ENCODE measurements at places on chromosomes 6 and 20.

DNA sequence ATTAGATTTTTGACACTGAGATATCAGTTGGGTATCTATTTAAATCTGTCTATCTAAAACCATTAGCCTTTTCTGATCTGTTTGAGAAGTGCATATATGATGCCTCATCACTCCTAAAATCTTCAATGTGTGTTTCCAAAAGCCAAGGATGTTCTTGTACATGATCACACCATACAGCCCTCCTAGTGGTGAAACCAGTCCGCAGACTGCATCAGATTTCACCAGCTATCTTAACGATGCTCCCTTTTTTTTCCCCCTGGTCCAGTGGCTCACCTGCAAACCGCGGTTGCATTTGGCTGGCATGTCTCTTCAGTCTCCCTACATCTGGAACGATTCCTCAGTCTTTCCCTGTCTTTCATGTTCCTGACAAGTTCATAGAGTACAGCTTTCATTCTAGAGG, 4.0 kb downstream of the KIZ start:
- DNase-seq: no peak

- DNase-seq: no peak
Measured at GRCh38 chr6:98526465-98526864, 307.9 kb upstream of the POU3F2 start.

DNA sequence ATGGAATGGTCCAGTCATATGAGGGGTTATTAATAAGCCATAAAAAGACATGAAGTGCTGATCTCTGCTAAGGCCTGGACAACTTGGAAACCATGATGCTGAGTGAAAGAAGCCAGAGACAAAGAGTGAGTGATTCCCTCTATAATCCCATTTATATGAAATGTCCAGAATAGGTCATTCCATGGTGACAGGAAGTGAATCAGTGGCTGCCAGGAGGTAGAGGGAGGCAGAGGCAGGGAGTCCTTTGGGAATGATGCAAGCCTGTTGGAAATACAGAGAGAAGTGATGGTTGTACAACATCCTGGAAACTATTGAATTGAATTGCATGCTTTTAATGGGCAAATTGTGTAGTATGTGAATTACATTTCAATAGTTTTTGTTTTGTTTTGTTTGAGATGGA, 26.4 kb downstream of the ANKRD60 start:
- no peak for DNase-seq

DNA sequence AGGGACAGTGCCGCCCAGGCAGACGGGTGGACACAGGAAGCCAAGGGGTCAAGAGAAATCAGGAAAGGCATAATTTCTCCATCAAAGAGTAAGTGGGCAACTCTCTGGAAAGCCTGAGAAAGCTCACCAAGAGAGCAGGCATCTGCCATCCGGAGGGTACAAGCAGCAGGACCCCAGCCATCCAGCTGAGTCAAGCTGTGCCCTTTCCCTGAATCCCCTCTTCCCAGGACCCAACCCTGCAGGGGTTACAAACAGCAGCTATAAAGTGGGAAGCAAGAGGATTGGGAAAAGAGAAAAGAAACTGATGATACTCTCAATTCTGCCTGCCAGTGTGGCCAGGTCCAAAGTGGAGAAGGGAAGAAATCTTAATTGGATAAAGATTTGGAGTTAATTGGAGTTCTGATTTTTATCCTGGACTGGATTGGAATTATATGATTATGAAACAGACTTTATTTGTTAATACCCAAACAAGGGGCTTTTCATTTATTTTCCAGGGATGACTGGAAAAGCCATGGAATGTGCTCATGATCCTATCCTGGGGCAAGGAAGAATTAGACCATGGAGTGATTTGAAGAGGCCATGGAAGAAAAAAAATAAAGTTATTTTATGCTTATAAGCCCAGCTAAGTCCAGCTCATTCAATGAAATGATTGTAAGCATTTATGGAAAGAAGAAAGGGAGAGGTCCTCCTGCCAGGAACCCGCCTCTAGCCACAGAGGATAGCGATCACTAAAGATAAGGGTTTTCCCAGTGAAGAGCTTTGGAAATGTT, 34.9 kb downstream of the NHLRC1 start:
- DNase-seq: no peak

DNA sequence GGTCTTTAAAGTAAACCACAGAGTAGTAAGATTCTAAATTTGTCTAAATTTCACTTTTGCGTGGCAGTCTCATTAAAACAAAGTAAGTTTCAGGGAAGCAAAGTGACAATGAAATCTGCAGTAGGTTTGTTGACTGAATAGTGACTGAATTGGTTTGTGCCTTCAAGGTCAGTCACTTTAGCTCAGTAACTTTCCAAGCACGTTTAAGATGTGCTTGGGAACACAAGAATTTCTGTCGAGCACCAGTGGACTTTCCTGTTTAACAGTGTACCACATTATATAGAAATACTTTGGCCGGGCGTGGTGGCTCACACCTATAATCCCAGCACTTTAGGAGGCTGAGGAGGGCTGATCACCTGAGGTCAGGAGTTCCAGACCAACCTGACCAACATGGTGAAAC, 1.7 kb upstream of the CD24 start:
- no peak for DNase-seq

DNA sequence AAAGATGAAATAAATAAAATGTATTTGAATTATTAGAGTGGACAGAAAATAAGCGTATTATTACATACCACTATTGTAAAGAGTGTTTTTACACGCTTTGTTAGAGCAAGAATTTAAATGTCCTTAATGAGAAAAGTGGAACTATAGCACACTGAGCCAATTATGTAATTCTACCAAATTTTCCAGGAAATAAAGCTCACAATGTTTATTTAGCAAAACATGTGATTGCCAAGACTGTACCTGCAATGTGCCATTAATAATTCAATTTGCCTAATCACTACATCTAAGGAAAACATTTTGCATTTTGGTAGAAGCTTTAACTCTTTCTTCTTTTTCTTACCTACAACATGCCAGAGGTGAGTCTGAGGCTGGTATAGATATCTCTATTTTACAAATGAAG, 58.7 kb upstream of the PHACTR1 start:
- no peak for DNase-seq

- DNase-seq: no peak
Measured at GRCh38 chr20:16535277-16535676, 38.0 kb downstream of the KIF16B start.

- no peak for DNase-seq
Measured at GRCh38 chr6:65199683-65200082, 507.3 kb downstream of the EYS start.

GRCh38 chr6:12419631-12420272, 129.6 kb downstream of the EDN1 start:
- DNase-seq: no peak

DNA sequence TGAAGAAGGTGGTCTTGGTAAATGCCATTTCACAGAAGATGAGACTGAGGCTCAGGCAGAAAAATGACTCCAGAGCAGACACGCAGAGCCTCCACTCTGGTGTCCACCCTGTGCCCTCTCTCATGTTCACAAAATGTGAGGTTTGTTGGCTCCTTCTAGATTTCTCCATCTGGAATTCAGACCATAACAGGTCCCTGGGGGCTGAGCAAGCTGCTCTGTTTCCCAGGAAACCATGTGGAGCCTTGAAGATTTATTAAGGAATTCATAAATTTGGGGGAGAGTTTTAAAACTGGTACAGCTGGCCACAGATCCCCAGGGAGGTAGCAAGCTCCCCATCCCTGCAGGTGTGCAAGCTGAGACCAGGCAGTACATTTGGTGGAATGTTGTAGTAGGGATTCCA, 38.8 kb upstream of the SIRPA start:
- no peak for DNase-seq

DNA sequence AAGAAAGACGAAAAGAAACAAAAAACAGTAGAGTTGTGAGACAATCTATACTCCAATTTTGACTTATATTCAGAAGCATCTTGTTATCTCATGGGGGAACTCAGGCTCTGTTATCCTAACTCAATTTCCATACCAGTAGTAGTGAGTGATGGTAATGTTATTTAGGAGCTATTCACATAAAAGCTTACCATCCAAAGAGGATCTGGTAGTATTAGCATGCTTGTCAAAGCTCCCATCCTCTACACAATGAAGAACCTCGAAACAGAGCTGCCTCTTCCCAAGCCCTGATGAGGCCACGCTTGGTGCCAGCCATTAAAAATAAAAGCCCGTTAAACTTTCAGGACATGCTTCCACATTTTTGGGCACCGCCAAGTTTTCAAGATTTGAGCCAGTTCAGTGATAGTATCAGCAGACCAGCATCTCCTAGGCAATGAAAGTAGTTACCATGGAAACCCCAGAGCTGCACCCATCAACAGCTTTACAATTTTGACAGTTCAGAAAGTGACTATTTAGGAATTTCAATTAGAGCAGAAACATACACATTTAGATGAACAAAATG, 173.3 kb downstream of the CD83 start:
- no peak for DNase-seq

DNA sequence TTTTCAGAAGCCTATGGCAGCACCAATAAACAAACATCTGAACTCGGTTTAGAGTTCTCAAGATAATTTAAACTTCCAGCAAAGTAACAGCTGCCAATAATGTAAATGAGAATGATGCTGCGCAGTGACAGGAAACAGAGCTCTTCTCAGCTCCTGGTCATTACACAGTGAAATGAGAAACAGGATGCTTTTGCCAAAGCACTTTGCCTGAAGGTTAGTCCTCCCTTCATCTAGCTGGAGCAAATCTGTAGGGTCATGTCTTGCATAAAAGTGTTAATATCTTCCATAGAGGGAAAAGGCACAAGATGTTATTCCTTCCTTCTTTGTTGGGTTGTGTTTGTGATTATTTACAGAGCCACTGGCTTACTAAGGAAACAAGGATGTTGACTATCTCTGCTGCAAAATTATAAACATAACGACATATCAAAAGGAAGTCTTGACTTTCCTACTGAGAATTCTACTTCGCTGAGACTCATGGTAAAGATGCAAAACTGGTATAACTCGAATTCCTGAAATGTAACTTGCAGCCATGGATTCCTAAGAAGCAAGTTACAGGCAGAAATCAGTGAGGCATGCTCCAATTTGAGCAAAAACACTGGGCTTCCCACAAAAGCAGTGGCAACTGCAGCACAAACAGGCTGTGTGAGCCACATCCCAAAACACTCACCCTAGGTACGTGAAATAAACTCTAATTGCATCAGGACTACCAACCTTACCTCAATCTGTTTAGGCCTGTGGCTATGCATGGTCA, 102.5 kb upstream of the BEND6 start:
- no peak for DNase-seq

GRCh38 chr20:10984913-10985312, 311.1 kb upstream of the JAG1 start:
- DNase-seq: no peak

- DNase-seq: no peak
Measured at GRCh38 chr6:153662982-153663381, 376.1 kb upstream of the OPRM1 start.

GRCh38 chr6:111987295-111987694, 66.6 kb upstream of the CCN6 start:
- DNase-seq: no peak

DNA sequence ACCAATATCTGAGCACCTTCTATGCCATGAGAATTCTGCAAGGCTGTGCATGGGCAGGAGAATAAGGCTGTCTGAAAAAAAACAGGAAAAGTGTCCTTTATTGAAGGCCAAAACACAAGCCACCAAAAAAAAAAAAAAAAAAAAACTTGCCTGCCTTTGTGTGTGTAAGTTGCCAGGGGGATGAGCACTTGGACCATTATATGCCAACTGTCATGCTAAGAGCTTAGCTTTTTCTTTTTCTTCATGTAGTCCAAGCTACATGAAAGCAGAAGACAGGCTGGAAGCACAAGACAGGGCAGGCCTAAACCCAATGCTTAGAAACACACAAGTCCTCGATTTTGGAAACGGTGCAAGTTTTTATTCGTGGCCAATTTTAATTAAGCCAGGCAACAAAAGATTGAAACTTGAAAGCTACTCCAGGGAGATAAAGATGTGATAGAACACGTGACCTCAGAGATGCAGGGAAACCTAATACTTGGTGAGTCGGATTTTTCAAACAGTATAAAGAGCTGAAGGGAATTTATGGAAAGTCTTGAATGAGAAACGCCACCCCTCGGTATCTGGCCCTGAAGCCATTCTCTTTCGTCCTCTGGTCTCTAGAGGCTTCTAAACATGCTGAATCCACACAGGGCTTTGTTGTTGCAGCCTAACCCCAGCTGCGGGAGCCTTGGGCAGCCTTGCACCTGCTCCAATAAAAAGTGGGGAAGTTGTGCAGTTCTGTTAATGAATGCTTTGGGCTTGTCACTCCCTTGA, 8.6 kb downstream of the BMP7 start:
- DNase-seq: no peak

GRCh38 chr20:21941941-21942805, 236.7 kb downstream of the PAX1 start:
- no peak for DNase-seq

All from D341Med (cell line).